ENCODE measurements at places on chromosomes 6 and 20. TPM values are rescaled to one million over a fixed set of nuclear protein-coding genes. Genes with fewer than 3 reads are reported as not detected.
A peak's percentile ranks its signal among the peaks of the same experiment; 100 is the strongest.

The SAMD3 gene
- not detected for total RNA-seq

The COX4I2 gene
- total RNA-seq: not detected

The SLC32A1 gene
- total RNA-seq: not detected

DNA sequence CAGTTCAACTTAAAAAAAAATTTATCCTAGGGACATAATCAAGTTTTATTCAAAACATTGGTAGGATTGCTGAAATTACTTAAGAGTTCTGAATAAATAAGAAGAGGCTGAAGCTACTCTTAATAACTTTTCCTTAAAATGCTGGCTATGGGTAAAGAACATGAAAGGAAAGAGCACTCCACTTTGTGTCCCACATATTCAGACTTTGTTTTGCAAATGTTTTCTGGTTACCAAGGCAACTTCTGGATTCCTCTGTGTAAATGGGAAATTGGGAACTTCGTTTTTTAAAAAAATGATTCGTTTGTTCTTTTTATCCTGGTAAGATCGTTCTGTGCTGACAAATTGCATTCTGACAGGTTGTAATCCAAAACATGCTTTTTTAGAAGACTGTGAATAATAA, 115.0 kb downstream of the KIF6 start:
- peak; percentile 66 for DNase-seq

DNA sequence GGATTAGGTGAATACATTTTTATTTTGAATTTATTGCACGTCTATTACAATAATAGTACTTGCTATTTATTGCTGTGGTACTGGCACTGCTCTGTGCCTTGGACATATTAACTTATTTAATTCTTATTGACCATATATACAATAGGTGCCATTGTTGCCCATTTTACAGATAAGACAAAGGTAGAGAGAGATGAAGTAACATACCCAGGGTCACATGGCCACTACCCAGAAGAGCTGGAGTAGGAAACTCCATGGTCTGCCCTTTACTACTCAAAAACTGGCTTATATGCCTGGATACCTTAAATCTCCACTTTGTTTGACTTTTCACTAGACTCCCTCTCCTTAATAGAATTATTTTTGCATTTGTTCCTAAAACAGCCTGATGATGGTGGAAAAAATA, 67.5 kb downstream of the ADGRG6 start:
- no peak for DNase-seq

DNA sequence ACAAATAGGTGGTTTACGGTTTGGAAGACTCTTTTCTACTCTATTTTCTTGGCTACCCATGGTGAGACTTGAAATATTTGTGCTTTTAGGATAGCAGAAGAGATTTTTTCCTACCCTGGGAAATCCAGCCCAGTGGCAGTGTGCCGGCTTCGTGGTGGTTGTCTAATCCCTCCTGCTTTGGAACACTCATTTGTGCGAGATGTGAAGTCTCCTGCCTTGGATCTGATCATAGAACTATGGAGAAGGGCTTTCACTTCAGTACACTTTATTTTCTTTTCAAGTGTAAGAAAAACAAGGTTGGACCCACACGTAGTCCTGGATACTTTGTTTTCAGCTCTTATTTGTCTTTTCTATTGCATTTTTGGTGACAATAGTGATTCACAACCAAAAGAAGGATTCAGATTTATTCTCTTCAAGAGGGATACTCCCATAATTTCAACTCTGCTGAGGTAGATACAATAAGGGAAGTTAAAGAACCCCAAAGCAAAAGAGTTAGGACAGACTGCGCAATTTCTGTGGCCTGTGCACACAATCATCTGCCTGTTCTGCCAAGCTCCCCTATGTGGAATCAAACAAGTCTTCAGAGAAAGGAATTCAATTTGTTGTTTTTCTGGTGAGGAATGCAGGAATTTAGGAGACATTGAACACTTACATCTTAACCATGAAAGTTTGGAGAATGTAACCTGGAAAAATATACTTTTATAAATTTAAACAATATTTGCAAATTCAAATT, 413.2 kb downstream of the GJA1 start:
- no peak for DNase-seq

GRCh38 chr6:20709451-20709850, 175.2 kb downstream of the CDKAL1 start:
- no peak for DNase-seq

GRCh38 chr6:83436674-83437073, 5.8 kb upstream of the ME1 start:
- no peak for DNase-seq

GRCh38 chr6:127342946-127343808, at the start of gene ECHDC1:
Gene ECHDC1 (minus strand): TSS chr6:127343609. CDS start chr6:127331028, 12,581 bp downstream.
- DNase-seq: peak; percentile 45

GRCh38 chr20:9810738-9811137, 28.1 kb downstream of the PAK5 start:
- no peak for DNase-seq

Measured in renal cortical epithelial cell (primary cell).